Glutamatergic neuron (in vitro differentiated cells): ENCODE measurements at places on chromosomes 6 and 20. TPM values are rescaled to one million over a fixed set of nuclear protein-coding genes. Genes with fewer than 3 reads are reported as not detected.

- DNase-seq = no peak
Measured at GRCh38 chr6:48036316-48036715, 74.7 kb downstream of the PTCHD4 start.

- no peak for DNase-seq
Measured at GRCh38 chr6:52417675-52418111, 2.4 kb upstream of the EFHC1 start.

Gene SNAI1
- 3.9 TPM for total RNA-seq

Gene KHDC1L
- total RNA-seq = 2.2 TPM

GRCh38 chr6:139990856-139991465 is 616.5 kb upstream of the CITED2 start:
- DNase-seq = no peak
